ENCODE measurements at places on chromosomes 11 and 22.

DNA sequence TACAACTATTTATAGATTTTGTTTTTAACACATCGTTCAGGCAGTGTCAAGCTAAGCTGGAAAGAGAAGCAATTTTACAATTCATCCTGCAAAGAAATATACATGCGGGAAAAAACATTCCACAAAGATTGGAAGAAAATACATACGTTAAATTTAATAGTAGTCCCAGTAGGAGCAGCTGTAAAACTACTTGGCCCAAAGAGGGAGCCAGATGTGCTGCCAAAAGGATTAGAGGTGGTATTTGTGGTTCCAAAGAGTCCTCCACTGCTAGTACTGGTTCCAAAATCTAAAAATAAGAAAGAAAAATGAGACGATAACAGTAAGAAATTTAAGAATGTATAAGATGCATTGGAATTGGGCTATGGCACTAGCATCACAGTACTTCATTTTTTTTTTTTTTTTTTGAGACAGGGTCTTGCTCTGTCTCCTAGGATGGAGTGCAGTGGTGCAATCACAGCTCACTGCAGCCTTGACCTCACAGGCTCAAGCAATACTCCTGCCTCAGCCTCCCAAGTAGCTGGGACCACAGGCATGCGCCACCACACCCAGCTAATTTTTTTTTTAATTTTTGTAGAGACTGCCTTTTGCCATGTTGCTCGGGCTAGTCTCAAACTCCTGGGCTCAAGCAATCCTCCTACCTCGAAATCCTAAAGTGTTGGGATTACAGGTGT lies 21.5 kb downstream of the NUP98 start:
- no peak for DNase-seq

DNA sequence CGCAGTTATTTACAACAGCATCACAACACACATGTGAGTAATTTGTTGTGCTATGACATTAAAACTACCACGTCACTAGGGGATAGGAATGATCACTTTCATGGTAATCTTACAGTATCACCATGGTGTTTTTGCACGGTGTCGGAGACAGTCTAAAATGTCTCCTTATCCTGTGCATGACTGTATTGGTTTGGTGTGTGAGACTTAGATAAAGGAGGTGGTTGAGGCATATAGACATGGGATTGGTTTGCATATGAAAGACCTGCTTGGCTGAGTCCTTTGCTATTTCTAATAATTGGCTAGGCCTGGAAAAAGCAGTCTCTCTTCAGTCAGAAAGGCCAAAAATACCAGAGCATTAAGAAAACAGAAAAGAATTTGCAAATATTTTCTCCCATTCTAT lies 30.2 kb downstream of the MSANTD4 start:
- DNase-seq, result no peak

DNA sequence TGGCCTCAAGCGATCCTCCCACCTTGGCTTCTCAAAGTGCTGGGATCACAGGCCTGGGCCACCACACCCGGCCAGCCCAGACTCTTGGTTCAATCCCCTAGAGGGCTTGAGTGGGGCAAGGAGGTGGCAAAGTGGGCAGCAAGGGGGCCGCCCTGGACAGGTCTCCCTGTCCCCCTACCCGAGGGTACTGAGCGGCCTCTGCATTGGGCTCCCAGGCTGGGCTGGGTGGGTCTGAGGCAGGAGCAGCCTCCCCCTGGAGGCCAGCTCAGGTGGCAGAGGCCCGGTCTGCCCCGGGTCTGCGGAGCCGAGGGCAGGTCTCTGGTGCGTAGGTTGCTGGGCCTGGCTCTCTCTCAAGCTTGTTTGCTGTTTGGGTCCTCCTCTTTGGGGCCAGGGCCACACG lies 22.4 kb upstream of the CCDC188 start:
- DNase-seq, result no peak

DNA sequence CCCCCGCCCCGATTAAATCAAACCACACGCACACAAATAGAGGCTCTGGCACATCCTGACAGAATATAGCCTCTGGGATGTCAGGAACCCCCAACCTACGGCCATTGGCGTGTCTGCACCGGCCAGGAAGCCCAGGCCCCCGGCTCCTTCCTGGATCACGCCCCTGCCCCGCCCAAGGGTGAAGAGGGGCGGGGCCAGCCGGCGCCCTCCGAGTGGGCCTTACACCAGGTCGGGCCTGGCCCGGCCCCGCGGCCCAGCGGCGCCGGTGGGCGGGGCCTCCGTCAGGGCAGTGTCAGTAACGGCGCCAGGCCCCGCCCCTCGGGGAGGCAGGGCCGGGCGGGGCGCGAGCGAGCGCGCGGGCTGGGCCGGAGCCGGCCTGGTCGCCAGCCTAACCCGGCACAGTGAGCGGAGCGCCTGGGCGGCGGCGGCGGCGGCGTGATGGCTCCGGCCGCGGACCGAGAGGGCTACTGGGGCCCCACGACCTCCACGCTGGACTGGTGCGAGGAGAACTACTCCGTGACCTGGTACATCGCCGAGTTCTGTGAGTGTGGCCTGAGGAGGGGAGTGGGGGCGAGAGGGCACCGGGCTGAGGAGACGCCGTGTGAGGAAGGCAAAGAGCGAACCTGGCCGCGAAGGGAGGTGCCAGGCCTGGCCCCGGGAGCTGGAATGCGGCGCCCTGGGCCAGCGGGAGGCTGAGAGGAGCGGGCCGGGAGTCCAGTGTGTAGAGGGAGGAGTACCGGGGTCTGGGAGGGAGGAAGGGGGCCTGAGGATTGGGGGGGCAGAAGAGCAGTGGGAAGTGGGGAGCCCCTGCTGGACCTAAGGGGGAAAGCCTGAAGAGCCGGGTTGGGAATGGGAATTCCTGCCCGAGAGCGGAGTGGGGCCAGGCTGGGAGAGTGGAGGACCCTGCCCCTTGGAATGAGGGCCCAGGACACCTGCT lies at the start of gene ACER3:
Gene ACER3 (plus strand): TSS at position 380 of the 937 bp plus-strand sequence. CDS start 59 bp downstream, at position 439.
- peak; percentile 62 for DNase-seq

DNA sequence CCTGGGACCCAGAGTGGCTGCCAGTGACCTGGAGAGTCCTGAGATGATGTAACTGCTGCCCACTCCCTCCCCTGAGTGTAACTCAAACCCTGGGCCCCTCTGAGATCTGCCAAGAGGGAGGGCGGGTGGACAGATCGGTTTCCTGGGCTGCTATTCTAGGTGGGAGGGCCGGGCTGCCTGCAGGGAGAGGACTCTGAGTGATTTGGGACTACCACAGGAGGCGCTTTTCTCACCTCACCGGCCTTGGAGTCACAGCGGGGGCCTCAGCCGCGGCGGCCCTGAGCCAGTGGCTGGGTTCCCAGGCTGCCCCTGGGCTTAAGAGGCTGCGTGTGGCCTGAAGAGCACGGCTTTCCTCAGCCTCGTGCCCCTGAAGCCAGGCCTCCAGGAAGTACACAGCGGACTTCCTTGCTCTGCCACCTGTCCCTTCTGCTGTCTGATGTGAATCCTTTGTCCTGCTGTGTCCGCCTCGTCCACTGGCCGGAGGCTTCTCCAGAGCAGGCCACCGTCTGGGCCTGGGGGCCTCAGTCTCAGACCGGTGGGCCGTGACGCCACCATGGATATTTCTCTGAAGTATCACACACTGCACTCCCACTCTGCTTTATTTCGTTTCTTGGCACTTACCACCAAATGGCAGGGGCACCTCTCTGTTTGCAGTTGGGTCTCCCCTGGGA lies 11.5 kb downstream of the RELT start:
- no peak for DNase-seq

DNA sequence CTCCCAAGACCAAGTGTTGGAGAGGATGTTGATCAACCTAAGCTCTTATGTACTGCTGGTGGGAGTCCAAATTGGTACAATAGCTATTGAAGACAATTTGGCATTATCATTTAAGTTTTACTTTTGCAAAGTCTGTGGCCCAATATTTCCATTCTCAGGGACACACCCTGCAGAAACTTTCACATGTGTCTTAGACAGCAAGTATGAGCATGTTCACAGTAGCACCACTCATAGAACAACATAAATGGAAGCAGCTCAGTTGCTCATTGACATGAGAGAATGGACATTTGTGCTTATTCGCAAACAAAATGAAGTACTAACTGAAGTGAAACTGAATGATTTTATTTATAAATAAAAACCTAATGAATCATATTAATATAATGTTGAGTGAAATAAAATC lies 135.5 kb downstream of the NOX4 start:
- no peak for DNase-seq

DNA sequence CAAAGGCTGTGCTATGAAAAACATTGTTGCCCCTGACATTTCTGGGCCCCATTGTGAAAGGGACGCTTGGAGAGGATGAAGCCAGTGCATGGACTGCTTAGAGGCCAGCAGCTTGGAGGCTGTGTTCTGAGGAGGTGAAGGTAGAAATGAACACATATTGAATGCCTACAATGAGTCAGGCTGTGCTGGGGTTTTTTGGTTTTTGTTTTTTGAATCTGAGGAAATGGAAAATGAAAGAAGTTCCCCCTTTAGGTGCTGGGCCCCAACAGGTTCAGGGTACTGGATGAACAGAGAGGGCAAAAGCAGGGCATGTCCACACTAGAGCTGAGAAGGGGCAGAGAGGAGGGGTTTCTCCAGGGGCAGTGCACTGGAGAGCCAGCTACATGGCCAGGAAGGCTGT lies 166.1 kb upstream of the API5 start:
- no peak for DNase-seq

DNA sequence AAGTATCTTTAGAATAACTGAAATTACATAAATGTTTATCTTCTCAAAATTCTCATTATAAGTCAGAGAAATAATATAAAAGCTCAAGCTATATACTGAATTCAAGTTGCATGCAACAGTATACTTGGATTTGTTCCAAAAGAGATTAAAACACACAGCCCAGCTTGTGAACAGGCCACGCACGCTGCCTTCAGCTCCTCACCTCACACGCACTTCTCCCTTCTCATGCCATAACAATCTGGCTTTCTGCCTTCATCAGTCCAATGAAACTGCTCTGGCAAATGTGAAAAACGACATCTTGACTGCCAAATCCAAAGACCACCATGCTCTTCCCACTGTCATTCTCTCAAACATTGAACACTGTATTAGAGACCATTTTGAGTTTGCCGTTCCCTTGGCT lies 22.1 kb downstream of the ATP6V1E1 start:
- DNase-seq, result no peak

GRCh38 chr22:19884954-19885751 lies 30.5 kb upstream of the GNB1L start:
- no peak for DNase-seq

All from stimulated activated CD8-positive, alpha-beta memory T cell treated with anti-CD3 and anti-CD28 coated beads, Interleukin-7, amount 100 ng/mL, for 1 hour (primary cell).